ENCODE measurements at places on chromosomes 7 and 10. TPM values are rescaled to one million over a fixed set of nuclear protein-coding genes. Genes with fewer than 3 reads are reported as not detected.

Gene MMRN2
- total RNA-seq, result 1.8 TPM

Gene CALML5
- total RNA-seq, result not detected

Gene MMD2
- total RNA-seq, result not detected

Gene SPDYE1
- total RNA-seq, result not detected

Gene CNTNAP2
- total RNA-seq, result 0.43 TPM

Gene BMPER
- total RNA-seq, result not detected

Gene OR2A7
- 3.6 TPM for total RNA-seq

- no peaks in the 10 kb centered on the region for H3K27me3 ChIP-seq
- H3K4me3 ChIP-seq, result no peak overlapping the region
- peak overlapping the region; percentile 46 for H3K27ac ChIP-seq
- H3K36me3 ChIP-seq, result no peaks in the 10 kb centered on the region
- DNase-seq, result peak; percentile 92
These were observed 29.8 kb downstream of the PLAU start for GRCh38 chr10:73940634-73941221.

DNA sequence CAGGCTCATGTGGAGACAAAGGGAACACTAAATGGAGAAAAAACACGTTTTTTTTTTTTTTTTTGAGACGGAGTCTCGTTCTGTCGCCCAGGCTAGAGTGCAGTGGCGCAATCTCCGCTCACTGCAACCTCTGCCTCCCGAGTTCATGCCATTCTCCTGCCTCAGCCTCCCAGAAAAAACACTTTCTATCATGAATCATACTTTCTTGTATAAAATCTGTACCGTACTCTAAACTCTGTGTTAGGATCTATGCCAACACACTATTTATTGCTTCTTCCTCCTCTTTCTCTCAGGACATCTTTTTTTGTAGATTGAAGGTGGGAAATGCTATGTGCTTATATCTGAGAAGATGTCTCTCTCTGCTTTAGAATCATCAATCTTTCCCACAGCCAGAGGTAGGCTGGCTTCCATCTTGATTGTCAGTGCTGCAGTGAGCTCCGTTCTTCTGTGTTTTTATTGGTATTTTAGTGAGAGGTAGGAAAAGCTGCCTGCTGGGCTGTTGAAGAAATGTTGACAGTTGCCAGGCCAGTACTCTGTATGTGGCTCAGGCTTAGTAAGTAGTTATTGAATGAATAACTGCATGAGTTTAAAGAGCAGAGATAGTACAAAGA lies 101.1 kb downstream of the GPR85 start:
- DNase-seq, result no peak
- no peak overlapping the region for H3K27ac ChIP-seq
- H3K36me3 ChIP-seq, result no peaks in the 10 kb centered on the region
- H3K4me1 ChIP-seq, result no peaks in the 10 kb centered on the region
- H3K27me3 ChIP-seq, result no peaks in the 10 kb centered on the region

DNA sequence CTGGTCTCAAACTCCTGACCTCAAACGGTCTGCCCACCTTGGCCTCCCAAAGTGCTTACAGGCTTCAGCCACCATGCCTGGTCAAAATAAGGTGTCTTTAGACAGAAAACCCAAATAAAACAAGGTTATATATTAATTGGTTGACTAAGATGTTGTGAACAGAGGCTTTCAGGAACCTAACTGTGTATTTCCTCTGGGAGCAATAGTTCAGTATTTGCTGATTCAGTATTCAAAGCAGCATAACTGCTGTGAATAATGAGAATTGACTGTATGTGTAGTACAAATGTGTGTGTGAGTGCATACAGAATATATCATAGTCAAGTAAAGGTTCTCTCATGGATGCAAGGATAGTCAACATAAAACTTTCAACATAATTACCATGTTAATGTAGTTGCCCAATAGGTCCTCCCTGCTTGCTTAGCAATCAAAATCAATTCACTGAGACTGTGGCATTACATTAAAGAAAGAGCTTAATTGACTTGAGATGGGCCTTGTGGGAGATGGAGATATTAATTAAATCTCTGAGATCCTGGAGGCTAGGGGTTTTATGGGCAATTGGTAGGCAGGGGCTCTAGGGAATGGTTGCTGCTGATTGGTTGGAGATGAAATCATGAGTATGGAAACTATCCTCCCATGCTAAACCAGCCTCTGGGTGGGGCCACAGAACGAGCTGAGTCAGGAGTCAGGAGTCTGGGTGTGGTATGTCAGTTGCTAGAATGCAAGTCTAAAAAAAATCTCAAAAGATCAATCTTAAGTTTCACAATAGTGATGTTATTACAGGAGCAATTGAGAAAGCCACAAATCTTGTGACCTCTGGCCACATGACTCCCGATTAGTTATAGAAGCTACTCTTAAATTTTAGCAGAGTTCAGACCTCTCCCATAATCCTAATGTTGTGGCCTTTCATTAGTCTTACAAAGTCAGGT lies 162.7 kb downstream of the AKR1D1 start:
- H3K4me3 ChIP-seq, result no peak overlapping the region
- no peak overlapping the region for H3K27ac ChIP-seq
- no peak for DNase-seq
- H3K4me1 ChIP-seq, result no peaks in the 10 kb centered on the region

GRCh38 chr7:157938211-157938610 lies 601.4 kb downstream of the DNAJB6 start:
- H3K27me3 ChIP-seq, result no peaks in the 10 kb centered on the region
- H3K36me3 ChIP-seq, result no peaks in the 10 kb centered on the region
- no peak overlapping the region for H3K27ac ChIP-seq
- no peak for DNase-seq
- H3K4me3 ChIP-seq, result no peak overlapping the region
- H3K4me1 ChIP-seq, result no peaks in the 10 kb centered on the region

DNA sequence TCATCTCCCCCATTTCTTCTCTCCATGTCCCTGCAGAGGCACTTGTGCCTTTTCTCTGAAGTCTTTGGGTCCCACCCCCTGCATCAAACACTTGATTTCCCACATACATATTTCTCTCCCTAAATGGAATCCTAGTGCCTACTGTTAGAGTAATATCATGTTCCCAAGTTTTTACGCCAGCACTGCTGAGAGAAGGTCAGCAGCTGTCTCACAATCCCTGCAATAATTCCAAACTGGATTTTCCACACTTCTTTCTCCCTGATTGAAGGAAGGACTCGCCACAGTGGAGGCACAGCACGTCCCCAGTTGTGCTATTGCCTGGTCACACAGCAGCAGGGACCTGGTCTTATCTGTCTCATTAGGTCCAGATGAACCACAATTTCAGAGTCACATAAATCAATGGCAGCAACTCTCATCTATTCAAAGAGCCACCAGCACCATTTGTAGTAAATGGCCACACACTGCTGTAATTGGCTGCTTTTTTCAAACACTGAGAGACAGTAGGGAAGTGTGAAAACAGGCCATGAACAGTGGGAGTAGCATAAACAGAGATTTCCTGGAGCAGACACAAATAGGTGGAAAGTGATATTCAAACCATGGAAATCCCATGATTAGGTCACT lies 605.5 kb downstream of the XPNPEP1 start:
- H3K27me3 ChIP-seq, result no peaks in the 10 kb centered on the region
- no peak overlapping the region for H3K27ac ChIP-seq
- DNase-seq, result no peak

GRCh38 chr7:94444813-94445212 lies 50.1 kb downstream of the COL1A2 start:
- H3K4me1 ChIP-seq, result no peaks in the 10 kb centered on the region
- no peak overlapping the region for H3K4me3 ChIP-seq
- DNase-seq, result no peak

All from stomach (tissue), 19 donors.